ENCODE measurements at places on chromosomes 2 and 18. TPM values are rescaled to one million over a fixed set of nuclear protein-coding genes. Genes with fewer than 3 reads are reported as not detected.

GRCh38 chr2:191311627-191312026 lies 66.4 kb downstream of the MYO1B start:
- no peak for DNase-seq

GPC1 gene
- 18.6 TPM for total RNA-seq

DNA sequence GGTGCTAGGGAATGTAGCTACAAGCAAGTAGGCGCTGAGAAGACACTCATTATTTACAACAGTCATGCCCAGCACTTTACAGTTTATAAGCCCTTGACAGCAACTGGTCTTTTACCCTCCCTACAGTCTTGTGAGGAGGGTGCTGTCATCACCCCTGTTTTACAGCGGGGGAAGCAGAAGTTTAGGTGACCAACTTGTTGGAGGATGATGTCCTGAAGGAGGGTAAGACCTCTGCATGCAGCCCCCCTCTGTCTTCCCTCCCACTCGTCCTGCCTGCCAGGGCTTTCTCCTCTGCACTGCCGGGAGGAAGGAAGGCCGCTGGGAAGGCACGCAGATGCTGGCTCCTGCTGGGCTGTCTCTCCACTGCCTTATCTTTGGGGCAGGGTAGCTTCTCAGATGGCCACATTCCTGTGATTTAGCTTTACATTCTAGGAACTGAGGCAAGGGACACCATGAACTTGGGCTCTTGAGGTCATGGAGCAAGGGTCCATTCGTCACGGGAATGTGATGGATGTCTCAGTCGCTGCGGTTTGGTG lies 972 bp downstream of the IL1R1 start:
- DNase-seq = no peak

GRCh38 chr2:30686669-30687068 lies 120.6 kb downstream of the CAPN13 start:
- DNase-seq = no peak

EPG5 gene
- total RNA-seq = 11.5 TPM

- DNase-seq = no peak
Measured at GRCh38 chr2:60880643-60881046, 729 bp upstream of the REL start.

DNA sequence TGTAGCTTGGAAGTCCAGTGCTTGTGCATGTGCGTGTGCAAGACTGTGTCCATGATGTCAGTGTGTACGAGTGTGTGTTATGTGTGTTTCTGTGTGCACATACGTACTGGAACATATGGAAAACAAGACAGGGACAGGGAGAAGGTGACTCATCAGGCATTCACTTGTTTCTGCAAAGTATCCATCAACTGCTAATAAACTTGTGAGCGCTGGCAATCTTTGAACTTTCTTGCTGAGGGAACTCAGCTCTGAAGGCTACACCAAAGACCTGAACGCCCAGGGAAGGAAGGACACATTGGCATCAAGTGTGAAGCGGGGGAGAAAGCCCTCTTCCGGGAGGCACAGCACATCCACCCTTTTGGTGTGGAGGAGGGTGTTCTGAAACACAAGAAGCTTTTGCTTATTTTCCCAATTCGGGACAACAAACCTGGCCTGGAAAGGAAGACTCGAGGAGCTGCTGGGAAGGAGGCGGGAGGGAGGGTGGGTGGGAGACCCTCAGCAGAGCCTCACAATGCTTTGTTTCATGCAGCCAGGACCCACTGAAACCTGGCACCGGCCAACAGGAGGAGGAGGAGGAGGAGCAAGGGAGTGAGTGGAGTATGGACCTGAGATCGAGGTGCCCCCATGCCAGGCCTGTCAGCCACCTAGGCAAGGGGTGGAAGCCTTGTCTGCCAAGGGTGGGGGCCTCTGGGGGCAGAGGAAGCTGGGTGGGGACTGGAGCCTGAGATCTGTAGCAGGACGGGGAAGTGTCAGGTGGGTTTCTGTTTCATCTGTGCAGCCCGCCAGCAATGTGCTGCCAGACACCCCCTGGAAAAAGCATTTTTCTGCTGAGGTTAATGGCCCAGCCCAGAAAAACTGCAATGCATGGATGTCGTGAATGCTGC lies 26.8 kb downstream of the SMAD7 start:
- no peak for DNase-seq

DNA sequence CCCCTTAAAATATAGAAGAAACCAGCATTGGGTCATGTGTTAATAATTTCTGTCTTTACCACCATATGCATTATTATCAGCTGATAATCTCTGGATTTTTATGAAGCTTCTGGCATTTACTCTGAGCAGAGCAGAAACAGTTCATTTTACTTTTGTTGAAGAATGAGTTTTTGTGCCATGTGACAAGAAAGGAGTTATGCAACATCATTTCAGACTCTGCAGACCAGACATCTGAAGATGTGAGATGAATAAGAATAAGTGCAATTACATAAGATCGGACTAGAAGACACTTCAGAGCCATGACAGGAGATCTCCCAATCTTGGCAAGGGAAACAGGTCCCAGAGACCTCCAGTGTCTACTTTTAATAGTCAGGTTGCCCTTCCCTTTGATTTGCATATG lies 869.4 kb upstream of the VRK2 start:
- DNase-seq = no peak

GRCh38 chr18:76875390-76876325 lies 53.3 kb downstream of the ZNF236 start:
- DNase-seq = peak; percentile 10

GRCh38 chr2:154455166-154455565 lies 243.3 kb upstream of the KCNJ3 start:
- no peak for DNase-seq

DNA sequence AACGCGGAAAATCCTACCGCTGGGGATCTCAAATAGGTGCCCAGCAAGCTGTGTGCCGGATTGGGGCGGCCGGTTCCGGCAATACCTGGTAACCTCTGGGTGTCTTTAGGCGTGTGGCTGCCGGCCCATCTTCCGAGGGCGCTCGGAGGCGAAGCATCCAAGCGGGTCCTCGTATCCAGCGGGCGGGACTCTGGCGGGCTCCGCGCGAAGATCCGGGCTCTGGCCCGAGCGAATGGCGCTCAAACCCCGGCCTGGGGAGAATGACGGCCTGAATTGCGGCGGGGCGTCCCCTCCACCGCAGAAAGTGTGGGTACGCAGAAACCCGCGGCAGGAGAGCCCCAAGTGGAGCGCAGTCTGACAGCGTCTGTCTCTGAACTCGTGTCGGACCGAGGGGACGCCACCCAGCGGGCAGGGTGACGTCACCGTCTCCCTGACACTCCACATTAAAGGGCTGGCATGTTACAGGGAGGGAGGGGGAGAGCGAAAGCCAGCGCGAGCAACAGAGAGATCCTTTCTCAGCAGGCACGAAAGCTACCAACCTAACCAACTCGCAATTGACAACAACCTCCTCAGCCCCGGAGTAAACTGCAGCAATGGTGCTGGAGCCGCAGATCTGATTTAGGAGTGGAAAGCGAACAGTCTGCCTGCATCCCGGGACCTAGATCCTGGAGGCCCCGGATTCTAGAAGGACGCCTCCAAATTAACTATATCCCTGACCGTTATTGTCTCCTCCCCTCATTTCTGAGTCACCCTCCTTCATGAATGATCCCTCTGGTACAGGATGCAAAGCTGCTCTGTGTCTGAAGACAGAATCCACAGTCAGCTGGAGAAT lies at the start of gene SKOR2:
SKOR2 (minus strand) TSS at position 372 of the 832 bp plus-strand sequence. CDS start 2,477 bp downstream, outside the sequence.
- no peak for DNase-seq
